Heart right ventricle (tissue), 16 donors: ENCODE measurements at places on chromosomes 3 and 15. TPM values are rescaled to one million over a fixed set of nuclear protein-coding genes. Genes with fewer than 3 reads are reported as not detected.

DNA sequence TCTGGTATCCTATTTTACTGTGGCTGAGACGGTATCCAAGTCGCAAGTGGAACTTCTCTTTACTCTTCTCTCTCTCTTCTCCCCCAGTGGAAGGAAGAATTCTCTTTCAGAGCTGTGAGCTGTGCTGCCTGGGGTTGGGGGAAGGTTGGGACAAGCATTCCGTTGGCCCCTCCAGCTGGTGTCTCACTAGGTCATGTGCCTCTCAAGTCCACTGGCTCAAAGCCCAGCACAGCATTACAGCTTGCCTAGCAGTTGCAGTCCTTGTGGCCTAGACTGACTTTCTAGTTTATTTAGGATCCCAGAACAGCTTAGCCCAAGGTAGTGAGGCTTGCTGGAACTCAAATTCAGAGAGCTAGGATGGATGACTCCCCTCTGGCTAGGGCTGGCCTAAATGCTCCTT is 76.1 kb upstream of the SPATA16 start:
- DNase-seq, result no peak

DNA sequence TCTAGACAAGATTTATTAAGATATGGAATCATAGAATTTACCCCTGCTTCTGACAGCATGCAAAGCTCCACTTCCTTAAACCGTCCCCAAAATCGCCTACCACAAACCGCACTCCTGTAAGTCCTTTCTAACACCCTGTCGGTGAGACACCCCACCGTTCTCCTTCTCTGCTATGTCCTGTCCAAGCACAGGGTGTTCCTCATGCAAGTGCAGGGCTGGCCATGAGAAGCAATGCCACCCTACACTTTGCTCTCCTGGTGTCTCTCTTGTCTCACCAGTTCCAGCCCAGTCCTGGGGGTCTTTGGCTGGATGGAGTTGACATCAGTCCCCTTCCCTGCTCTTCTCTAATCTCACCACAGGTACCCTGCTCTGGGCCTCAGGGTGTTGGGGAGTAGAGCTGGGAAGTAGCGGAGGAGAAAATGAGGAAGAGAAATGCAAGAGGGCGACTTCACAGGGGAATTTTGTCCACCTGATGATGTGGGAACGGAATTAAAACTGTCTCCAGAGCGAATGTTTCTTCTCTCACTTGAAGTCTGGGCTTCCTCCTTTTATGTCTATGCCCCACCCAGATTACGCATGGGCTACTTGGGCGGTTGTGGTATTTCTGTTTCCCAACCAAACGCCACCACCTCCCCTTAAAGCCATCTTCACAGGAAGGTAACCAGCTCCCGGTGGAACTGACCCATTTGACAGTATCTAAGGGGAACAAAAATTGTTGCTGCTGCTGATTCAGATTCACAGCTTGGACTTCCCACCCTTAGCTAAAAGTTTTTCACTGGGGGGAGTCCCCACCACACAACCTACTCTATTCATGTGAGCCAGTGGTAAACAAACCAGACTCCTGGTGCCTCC is 49.9 kb downstream of the CASR start:
- no peak for DNase-seq

DNA sequence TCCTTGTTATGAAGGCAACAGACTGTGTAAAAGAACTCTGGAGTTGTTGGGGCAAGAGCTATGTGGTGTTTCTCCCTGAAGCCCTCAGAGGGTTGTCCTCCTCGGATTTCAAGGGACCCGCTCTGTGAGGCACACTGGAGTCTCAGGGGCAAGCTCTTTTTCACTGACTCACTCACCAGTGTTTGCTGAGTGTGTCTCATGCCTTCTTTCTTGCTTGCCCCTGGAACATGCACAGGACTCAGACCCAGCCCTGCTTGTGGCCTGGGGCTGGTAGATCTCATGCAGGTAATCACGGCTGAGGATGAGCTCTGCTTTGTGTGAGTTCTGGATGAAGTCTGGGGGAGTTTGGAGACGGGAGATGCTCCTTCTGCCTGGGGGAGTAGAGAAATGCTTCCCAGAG is 93.7 kb downstream of the CACNA1D start:
- DNase-seq, result no peak

- DNase-seq, result no peak
Observed at GRCh38 chr3:24628523-24629258, 134.0 kb upstream of the THRB start.

The NR1I2 gene
- not detected for total RNA-seq
